ENCODE measurements at places on chromosomes 7 and 10. TPM values are rescaled to one million over a fixed set of nuclear protein-coding genes. Genes with fewer than 3 reads are reported as not detected.

NRAP gene
- total RNA-seq = 0.85 TPM

MMP21 gene
- total RNA-seq = not detected

AKR1C4 gene
- not detected for total RNA-seq

TMEM196 gene
- not detected for total RNA-seq

INHBA gene
- 0.73 TPM for total RNA-seq

LRRC61 gene
- 34.4 TPM for total RNA-seq

NKX2-3 gene
- not detected for total RNA-seq

PHTF2 gene
- 17.3 TPM for total RNA-seq

CYP26C1 gene
- 1.1 TPM for total RNA-seq

FZD8 gene
- 14.2 TPM for total RNA-seq

MGAM2 gene
- total RNA-seq = 0.36 TPM

CPA4 gene
- 0.23 TPM for total RNA-seq

GPER1 gene
- total RNA-seq = 7.4 TPM

ZRANB1 gene
- total RNA-seq = 17.9 TPM

OGDHL gene
- total RNA-seq = 3.3 TPM
